Stimulated activated CD8-positive, alpha-beta memory T cell treated with anti-CD3 and anti-CD28 coated beads, Interleukin-7, amount 100 ng/mL, for 1 hour (primary cell): ENCODE measurements at places on chromosomes 6 and 20.

- DNase-seq, result no peak
These were observed 13.6 kb downstream of the NOL4L start for GRCh38 chr20:32571566-32571965.

- no peak for DNase-seq
These were observed 1.3 kb downstream of the EPPIN start for GRCh38 chr20:45545754-45546453.

GRCh38 chr6:110491644-110492317 is 15.4 kb upstream of the SLC22A16 start:
- DNase-seq, result no peak

GRCh38 chr20:57660922-57661745 is 40.9 kb upstream of the ZBP1 start:
- DNase-seq, result no peak

DNA sequence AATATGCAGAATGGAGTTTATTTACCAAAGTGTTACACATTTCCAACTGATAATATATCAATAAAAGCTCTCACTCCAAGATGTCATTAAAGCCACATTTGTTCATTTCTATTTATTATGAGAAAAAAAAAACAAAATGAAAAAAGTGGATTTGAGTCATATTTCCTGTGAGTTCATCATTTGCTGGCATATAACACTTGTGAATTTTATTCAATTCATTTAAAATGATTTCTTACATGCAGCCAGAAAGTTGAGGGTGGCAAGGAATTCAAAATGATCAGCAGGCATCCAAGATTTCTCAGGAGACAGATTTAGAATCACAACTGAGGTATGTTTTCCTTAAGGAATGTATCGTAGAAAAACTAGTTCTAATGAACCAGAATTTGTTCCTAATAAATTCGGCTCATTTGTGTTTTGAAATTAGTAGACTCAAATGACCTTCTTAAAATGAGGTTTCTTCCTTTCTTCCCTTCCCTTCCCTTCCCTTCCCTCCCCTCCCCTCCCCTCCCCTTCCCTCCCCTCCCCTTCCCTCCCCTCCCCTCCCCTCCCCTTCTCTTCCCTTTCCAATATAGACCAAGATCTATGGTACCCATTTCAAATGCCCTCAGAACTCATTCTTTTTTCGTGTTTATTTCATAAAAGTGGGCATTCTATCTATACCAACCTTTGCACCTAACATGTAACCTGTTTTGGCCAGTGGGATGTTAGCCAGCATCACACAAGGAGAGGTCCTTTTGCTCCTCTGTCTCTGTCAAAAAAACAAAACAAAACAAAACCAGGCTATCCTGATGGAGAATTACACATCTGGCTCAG is 357.9 kb upstream of the TSHZ2 start:
- DNase-seq, result no peak

DNA sequence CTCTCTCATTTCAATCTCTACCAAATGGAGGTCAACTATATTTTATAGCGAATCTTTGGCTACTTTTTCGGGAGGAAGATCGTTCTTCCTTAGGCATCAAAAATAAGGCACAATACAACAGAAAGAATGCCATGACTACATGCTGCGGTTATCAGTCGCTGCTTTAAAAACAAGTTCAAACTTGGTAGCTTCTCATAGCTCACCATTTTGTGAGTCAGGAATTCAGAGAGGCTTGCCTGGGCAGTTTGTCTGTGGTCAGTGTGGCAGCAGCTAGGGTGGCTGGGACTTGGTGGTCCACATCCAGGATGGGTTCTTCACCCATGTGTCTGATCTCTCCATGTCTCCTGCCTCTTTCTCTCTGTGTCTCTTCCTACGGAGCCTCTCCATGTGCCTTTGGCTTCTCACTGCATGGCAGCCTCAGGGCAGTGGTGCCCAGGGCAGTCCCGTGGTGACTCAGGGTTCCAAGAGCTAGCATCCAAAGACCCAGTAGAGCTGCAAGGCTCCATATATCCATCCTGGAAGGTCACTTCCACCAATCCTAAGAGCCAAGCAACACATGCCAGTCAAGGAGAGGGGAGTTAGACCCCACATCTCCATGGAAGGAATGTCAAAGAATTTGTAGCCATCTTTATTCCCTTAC is 10.4 kb downstream of the SCML4 start:
- DNase-seq, result no peak

GRCh38 chr6:113120582-113121285 is 736.4 kb upstream of the MARCKS start:
- no peak for DNase-seq

- DNase-seq, result no peak
These were observed 154.4 kb upstream of the STMND1 start for GRCh38 chr6:16947375-16948015.

DNA sequence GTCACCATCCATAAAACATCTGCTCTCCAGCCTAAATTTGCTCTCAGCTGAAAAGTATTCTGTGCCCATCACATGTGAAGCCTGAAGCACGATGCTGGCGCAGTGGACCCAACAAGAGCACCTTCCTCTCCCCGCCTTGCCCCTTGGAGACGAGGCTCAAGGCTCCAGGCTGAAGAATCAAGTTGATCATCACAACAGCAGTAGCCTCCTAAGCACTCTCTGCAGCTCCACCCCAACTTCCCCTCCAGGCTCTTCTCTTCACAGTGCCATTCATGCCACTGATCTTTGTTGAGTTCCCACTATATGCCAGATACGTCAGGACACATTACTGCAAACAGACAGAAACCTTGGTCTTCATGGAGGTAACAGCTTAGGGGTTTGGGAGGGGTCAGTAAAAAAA is 41.6 kb upstream of the ZNF217 start:
- no peak for DNase-seq

GRCh38 chr20:31869942-31870725 is at the start of the genes DUSP15 and TTLL9:
TSS of gene DUSP15 (minus strand) at chr20:31870527. CDS start at chr20:31870337, 190 bp downstream.
TSS of gene TTLL9 (plus strand) at chr20:31870634. CDS start at chr20:31871127, 493 bp downstream.
- no peak for DNase-seq

DNA sequence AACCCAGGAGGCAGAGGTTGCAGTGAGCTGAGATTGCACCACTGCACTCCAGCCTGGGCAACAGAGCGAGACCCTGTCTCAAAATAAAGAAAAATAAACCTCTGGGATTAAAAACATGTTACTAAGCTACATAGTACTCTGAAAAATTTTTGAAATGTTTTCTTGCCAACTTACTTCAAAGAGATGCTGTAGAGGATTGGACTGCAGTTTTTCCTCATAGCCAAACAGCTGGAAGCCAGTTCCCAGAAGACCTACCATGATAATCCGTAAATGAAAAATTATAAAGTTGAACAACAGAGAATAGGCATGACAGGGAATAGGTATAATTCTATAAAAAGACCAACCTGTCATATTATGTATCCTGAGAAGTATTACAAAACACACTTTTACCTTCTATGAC is 48.0 kb downstream of the RARS2 start:
- DNase-seq, result no peak

GRCh38 chr6:107957308-107957908 is 600 bp downstream of the SEC63 start:
- peak; percentile 9 for DNase-seq

DNA sequence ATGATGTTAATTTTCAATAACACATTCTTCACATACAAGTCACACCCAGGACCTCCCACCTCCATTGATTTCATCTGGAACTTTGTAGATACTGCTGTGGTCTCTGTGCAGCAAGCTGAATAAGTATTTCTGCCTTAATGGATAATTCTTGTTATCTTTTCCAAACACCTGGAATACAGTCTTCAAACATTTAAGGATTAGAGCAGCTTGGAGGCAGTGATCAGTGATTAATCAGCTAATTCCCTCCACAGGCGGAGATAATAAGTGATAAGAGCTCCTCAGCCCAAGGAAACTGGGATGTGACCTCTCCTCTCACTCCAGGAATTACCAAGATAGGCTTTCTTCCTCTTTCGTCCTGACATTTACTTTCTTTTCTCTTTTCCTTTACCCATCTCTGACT is 110.7 kb downstream of the FIG4 start:
- no peak for DNase-seq

GRCh38 chr6:150406948-150407347 is 38.1 kb downstream of the IYD start:
- no peak for DNase-seq

DNA sequence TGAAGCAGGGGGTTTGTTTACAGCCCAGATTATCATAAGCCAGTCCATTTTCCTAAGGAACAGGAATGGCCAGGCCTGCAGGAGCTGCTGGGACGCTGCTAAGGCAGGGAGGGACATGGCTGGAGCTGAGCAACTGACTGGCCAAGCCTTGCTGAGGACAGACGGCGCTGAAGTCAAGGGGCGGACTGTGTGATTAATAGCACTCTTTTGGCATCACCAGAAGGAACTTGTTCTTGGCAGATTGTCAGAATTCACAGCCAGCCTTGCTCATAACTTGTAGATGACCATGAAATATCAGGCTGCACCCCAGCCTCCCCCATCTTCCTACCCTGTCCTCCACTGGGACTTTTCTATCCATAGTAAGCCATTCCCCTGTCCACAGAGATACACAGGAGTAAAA is 218.8 kb upstream of the RNF24 start:
- DNase-seq, result no peak

DNA sequence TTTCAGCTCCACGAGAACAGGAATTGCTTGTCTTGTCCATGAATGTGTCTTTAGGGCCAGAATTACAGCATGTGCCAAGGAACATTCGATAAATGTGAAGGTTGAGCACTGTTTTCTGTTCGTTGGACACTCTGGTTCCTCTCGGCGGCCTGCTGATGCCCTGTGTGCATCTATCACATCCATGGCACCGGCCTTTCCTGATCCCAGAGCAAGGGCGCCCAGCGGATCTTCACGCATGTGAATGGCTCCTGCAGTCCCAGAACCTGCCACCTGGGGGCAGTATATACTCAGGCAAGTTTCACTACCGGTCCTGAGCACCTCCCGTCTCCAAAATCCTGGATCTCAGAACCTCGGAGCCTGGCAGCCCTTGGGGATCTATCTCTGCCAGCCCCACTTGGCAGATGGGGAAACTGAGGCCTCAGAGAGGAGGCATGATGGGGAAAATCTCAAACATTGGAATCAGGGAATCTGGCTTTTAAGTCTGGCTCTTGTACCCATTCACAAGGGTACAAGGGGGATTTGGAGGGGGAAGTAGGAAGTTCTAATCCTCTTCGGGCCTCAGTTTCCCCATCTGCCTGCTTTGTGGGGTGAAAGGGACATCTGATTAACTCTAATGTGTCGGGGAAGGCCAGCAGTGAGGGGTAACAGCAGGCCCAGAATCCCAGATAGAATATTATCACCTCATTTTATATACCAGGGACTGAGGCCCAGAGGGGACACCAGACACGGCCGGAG is 4.3 kb upstream of the CEBPB start:
- DNase-seq, result peak; percentile 90

DNA sequence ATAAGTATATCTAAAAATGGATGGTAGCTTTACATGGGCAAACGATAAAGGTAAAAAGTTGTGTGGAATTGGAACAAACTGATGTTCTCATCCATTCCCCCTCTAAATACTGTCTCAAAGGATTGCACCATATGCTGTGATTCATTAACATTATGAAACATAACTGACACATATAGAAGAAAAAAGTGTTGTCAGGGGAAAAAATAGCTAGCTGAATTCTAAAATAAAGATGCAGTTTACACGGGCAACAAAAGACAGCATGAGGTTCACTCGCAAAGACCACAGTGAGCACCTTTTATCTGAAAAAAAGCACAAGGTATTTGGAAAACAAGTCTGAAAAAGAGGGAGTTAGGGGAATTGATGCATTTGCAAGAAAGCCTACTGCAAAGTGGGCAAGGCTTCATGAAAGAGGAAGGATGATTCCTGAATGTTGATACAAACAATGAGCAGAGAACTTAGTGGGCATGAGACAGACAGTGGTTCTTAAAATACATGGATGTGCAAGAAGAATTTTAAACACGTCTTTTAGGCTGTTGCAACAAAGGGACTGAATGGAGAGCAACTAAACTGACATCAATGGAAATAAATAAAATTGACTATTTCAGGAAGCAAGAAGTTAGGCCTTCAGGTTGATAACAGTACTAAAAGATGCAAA is 280.9 kb downstream of the KIF16B start:
- no peak for DNase-seq

DNA sequence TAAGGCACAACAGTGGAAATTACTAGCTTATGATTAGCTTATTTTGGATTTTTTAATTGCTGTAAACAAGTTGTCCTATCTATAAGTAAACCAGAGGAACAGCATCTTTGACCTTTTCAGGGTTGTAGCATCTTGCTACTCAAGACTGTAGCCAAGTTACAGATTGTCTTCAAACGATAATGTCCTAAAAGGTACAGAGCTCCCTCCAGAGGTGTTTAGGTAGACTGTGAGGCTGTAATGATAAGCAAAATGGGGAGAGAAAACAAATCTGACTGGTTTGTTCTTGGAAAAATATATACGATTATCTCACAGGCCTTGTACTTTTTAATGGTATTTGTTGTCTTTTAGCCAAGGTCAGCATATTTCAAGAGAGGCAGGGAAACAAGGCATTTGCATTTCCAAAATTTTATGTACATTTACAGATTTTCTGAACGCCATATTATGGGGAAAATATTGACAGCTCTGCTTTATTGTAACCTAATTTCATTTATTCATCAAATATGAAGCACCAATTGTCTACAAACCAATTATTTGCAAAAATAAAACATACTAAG is 273.4 kb downstream of the MEI4 start:
- DNase-seq, result no peak

DNA sequence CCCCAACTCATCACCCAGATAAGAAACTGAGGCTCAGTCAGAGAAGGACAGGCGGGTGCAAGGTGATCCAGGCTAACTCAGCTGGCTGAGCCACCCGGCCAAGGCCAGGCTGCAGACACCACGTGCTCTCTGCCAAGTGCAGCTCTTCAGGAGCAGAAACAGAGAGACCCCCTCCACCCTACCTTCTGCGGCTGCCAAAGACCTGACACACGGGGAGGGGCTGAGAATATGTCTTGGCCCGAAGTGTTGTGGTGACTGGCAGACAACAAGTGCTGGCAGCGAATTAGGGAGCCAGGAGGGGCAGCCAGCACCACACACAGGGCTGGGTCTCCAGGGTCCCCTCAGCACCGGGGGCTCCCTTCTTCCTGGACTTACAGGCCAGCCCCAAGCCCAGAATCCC is 22.5 kb downstream of the PREX1 start:
- no peak for DNase-seq

- no peak for DNase-seq
These were observed 19.3 kb upstream of the RAMACL start for GRCh38 chr6:166605752-166606151.

DNA sequence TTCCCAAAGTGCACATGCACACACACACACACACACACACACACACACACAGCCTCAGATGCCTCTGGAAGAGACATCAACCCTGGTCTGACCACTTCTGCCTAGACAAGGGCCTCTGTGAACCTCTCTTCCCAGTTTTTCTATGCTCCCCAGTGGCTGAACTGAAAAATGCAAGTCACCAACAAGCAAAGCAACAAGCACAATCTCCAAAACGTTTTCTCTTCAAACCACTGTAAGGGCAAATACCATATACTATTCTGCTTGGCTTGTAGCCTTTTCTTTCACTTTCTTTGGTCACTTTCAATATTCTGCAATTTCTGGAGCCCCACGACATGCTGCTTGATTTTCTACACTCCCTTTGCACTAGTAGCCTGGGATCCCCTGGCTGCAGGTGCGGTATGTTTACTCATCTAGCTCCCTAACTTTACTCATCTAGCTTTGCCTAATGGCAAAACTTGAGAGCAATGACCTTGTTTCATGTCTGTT is 121.4 kb upstream of the DST start:
- no peak for DNase-seq

GRCh38 chr6:56444855-56445254 is 197.5 kb upstream of the COL21A1 start:
- DNase-seq, result no peak
